Immature natural killer cell (primary cell): ENCODE measurements at places on chromosomes 4 and X. TPM values are rescaled to one million over a fixed set of nuclear protein-coding genes. Genes with fewer than 3 reads are reported as not detected.

DNA sequence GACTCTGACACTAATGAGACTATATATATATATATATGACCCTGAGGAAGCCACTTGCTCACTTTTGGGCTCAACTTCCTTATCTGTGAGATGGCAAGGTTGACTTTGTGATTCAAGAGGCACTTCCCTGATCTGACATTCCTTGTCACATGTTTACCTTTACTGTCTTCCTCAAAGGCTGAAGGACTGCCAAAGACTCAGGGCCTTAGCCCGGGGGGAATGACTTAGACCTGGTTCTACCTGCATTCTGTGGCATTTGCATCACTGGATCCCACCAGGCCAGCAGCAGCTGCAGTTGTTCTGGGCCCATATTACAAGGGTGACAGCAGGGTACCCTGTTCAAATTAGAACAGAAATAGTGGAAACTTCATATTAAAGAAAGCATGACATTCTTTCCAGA is 3.1 kb upstream of the HS6ST2 start:
- DNase-seq, result no peak
- peaks cover 6% of the 10 kb centered on the region for H3K4me1 ChIP-seq
- H3K36me3 ChIP-seq, result no peaks in the 10 kb centered on the region
- H3K4me3 ChIP-seq, result no peak overlapping the region
- peaks cover 2% of the 10 kb centered on the region for H3K27me3 ChIP-seq
- H3K27ac ChIP-seq, result no peak overlapping the region

GRCh38 chr4:83644677-83645659 is 109.1 kb downstream of the GPAT3 start:
- no peaks in the 10 kb centered on the region for H3K4me1 ChIP-seq
- peaks cover 3% of the 10 kb centered on the region for H3K27me3 ChIP-seq
- H3K27ac ChIP-seq, result no peak overlapping the region
- no peaks in the 10 kb centered on the region for H3K36me3 ChIP-seq
- no peak overlapping the region for H3K4me3 ChIP-seq
- peak; percentile 34 for DNase-seq

GRCh38 chrX:136666088-136666487 is 18.1 kb downstream of the CD40LG start:
- peak overlapping the region; percentile 82 for H3K27ac ChIP-seq
- H3K27me3 ChIP-seq, result no peaks in the 10 kb centered on the region
- H3K4me3 ChIP-seq, result no peak overlapping the region

The LDB2 gene
- polyA plus RNA-seq, result 15.8 TPM

The WDFY3 gene
- not detected for polyA plus RNA-seq

DNA sequence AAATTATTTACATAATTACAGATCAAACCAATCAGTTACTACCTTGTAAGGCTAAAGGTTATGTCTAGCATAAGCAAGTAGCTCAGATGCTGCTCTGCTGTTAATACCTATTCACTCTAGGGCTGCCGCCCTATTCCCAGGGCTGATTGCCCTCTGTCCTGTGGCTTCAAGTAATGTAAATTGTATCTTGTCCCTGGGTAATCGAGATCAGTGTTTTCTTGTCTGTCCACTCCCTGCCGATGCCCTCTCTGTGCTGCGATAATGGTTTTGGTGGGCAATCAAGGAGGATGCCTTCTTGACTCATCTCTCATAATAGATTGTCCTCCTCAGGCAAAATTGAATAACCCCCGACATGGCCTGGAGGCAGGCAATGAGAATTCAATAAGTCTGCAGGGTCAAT is 641.0 kb upstream of the PITX2 start:
- no peaks in the 10 kb centered on the region for H3K27me3 ChIP-seq
- H3K4me1 ChIP-seq, result no peaks in the 10 kb centered on the region
- no peak for DNase-seq
- H3K36me3 ChIP-seq, result no peaks in the 10 kb centered on the region
- no peak overlapping the region for H3K27ac ChIP-seq

The RAB40AL gene
- not detected for polyA plus RNA-seq

The TGIF2LX gene
- polyA plus RNA-seq, result not detected

DNA sequence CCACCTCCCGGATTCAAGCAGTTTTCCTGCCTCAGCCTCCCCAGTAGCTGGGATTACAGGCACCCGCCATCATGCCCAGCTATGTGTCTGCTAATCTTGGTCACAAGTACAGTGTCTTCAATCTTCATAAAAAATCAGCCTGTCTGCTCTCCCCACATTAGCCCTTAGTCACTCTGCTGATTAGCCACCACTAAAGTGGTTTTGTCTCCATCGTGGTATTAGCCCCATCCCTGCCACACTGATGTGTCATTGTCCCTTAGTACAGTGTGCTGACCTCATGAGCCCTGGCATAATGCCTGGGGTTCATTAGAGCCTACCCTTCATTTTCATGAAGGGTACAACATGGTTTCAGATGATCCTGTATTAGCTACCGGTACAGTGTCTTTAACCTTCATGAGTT is 49.9 kb downstream of the ZNF157 start:
- DNase-seq, result no peak
- peaks cover 3% of the 10 kb centered on the region for H3K36me3 ChIP-seq
- H3K4me3 ChIP-seq, result no peak overlapping the region
- no peaks in the 10 kb centered on the region for H3K4me1 ChIP-seq

The SLC2A9 gene
- polyA plus RNA-seq, result 1.4 TPM

The IL2 gene
- 0.57 TPM for polyA plus RNA-seq

The PRRG3 gene
- polyA plus RNA-seq, result not detected

GRCh38 chr4:123327846-123328429 is 68.7 kb upstream of the SPRY1 start:
- no peak overlapping the region for H3K4me3 ChIP-seq
- DNase-seq, result no peak
- H3K4me1 ChIP-seq, result peaks cover 10% of the 10 kb centered on the region
- H3K36me3 ChIP-seq, result no peaks in the 10 kb centered on the region
- H3K27me3 ChIP-seq, result peaks cover 3% of the 10 kb centered on the region

DNA sequence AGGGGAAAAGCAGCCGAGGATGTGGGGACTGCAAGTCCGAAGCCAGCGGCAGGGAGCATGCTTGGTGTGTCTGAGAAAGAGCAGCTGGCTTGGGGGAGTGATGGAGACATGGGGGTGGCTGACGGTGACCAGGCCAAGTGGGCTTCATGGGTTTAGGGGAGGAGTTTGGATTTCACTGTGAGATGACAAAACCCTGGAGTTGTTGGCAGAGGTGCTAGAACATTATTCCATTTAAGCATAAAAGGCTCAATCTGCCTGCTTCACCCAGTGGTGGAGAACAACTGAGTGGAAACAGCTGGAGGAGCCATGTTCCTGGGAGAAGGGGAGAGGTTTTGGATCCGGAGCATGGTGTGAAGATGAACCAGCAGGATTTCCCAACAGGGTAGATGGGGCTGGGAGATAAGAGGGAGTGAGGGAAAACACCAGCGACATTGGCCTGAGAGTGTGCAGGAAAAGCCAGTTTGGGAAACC is 318.0 kb upstream of the TAPT1 start:
- H3K4me3 ChIP-seq, result no peak overlapping the region
- no peak overlapping the region for H3K27ac ChIP-seq
- H3K36me3 ChIP-seq, result no peaks in the 10 kb centered on the region
- H3K4me1 ChIP-seq, result no peaks in the 10 kb centered on the region

The STARD8 gene
- 0.27 TPM for polyA plus RNA-seq

The RBM47 gene
- polyA plus RNA-seq, result 0.24 TPM

DNA sequence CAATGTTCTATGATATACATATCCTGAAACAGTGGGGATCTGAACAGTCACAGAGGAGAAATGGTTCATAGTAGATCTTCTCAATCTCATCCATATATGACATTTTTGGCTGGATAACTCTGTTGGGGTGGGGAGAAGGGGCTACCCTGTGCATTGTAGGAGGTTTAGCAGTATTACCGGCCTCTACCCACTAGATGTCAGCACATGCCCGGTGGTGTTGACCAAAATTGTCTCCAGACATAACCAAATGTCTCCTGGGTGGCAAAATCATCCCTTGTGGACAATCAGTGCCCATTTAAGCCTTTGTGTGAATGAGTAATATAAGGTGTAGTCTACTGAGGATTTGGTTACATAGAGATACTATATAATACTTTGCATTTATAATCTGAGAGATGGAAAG is 89.9 kb downstream of the PLS3 start:
- H3K4me3 ChIP-seq, result no peak overlapping the region
- H3K4me1 ChIP-seq, result no peaks in the 10 kb centered on the region
- peaks cover 3% of the 10 kb centered on the region for H3K27me3 ChIP-seq
- no peaks in the 10 kb centered on the region for H3K36me3 ChIP-seq

The GLRA3 gene
- not detected for polyA plus RNA-seq

DNA sequence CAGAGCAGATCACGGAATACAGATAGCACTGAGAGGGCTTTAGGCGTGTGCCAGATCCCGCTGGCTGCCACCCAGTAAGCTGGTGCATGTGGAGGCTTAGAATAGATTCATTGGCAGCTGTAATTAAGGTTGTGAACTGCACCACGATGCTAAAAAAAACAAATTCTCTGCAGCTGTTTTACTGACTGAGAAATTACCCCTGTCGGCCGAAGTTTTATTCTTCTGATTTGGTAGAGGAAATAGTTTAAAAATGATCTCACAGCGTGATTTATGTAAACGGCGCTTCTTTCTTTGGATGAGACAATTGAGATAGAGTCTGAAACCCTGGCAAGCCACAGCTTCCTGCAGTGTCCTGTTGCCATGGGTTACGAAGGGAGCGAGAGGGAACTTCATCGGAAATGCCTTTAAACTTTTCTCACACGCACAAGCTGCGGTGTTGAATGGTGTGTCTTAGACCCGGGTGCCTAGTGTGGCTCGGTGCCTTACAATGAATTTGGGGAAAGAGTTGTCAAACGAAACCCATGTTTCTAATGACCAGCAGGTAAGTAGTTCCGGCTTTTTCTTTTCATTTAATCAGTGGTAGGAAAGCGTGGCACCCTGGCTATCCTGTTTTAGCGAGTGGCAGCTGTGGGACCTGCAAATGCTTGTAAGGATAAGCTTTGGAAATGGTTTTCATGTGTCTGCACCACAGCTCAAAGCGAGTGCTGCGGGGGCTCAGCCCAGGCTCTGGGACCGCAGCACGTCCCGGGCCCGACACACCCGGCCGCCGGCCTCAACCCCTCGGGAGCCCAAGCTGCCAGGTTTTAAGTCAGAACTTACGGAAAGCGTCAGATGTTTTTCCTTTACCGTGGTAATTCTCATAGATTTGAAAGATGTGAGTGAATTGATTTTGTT is 71.7 kb upstream of the HGFAC start:
- H3K4me1 ChIP-seq, result peaks cover 38% of the 10 kb centered on the region
- H3K27me3 ChIP-seq, result peaks cover 2% of the 10 kb centered on the region
- peaks cover 4% of the 10 kb centered on the region for H3K36me3 ChIP-seq
- peak; percentile 22 for DNase-seq
- peak overlapping the region; percentile 75 for H3K4me3 ChIP-seq
- peak overlapping the region; percentile 38 for H3K27ac ChIP-seq

The OPRPN gene
- not detected for polyA plus RNA-seq

DNA sequence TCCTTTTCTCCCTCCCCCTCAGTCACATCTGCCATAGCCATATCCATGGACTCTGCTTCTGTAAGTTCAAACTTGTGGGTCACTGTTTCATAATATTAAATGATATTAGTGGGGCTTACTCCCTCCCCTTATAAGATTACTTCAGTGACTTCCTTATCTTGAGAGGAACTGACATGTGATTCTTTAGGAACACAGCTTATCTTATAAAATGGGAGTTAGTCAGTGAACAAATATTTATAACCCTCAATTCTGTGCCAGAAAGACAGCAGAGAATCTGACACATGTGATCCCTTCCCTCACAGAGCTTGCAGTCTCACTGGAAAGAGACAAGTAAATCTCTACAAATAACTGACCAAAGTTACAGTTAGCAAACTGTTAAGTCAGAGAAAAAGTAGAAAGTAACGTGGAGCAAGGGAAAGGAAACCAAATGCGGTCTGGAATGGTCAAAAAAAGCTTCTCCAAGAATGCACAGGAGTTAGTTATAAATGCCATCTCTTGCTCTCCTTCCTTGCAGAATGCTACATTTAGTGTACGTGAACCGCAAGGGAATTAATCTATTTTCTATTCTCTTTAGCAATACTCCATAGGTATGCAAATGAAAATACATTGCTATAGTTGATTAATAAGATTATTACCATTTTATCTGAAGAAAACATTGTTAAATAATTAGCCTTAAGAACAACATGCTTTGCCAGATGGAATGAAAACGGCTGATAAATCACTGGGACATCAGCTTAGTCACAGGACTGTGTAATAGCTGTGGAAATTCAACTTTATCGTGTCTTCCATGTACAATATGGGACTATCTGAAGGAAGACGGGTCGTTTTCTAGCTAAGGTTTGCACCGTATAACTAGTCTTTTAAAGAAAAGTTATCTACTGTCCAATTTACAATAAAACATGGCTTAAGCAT is 29.0 kb downstream of the SGMS2 start:
- H3K4me3 ChIP-seq, result no peak overlapping the region
- no peaks in the 10 kb centered on the region for H3K36me3 ChIP-seq
- no peak overlapping the region for H3K27ac ChIP-seq
- no peaks in the 10 kb centered on the region for H3K4me1 ChIP-seq

DNA sequence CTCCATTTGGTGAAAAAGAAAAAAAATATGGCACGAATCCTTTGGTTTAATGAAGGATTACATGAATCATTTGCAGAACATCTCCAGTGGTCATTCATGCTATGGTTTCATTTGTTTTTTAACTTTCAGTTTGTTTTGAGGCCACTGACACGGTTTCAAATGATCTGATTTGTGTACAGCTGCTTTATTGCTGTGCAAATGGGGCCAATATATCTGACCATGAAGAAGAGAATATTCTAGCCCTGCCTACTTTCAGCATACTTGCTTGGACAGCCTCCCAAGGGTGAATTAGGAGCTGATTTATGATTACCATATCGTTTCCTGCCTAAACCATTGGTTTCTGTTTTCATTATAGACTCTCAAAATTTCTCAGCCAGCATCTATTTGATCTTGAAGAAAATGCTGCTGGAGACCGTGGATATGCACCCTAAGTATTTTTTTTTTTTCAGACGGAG is 30.7 kb downstream of the SPARCL1 start:
- no peak for DNase-seq
- H3K4me1 ChIP-seq, result no peaks in the 10 kb centered on the region
- H3K27me3 ChIP-seq, result no peaks in the 10 kb centered on the region
- no peaks in the 10 kb centered on the region for H3K36me3 ChIP-seq
- no peak overlapping the region for H3K27ac ChIP-seq

The TLR7 gene
- 0.66 TPM for polyA plus RNA-seq

The VCX2 gene
- not detected for polyA plus RNA-seq

DNA sequence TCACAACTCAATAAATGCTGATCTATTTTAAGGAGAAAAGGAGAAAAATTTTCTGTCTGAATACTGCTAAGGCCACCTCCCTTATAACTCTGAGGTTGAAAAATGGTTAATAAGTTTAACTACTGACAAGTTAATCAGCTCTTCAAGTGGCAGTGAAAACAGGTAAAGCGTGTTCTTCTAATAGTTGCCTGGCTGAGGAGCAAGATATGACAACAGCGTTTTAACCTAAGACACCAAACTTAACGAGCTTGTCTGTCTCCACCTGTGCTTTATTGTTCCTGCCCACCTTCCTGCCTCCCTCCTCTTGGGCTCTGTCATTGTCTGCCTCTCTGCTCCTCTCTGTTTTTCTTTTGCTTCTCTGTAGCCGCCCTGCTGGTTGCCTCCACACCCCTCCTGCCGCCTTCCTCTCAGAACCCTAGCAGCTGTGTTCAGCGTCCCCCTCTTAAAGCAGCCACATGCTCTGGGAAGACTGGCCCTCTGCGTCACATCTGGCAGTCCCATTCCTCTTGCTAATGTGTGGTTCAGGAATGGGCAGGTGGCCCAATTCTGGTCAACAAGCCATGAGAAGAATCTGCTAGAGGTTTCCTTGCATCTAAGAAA is 4.3 kb upstream of the TSPAN5 start:
- H3K27ac ChIP-seq, result peak overlapping the region; percentile 94
- H3K27me3 ChIP-seq, result no peaks in the 10 kb centered on the region
- H3K36me3 ChIP-seq, result no peaks in the 10 kb centered on the region
- H3K4me1 ChIP-seq, result peaks cover 55% of the 10 kb centered on the region
